ENCODE measurements at places on chromosomes 7 and 10.
A peak's percentile ranks its signal among the peaks of the same experiment; 100 is the strongest.

GRCh38 chr10:76024460-76025123 lies 593.2 kb downstream of the LRMDA start:
- no peak for DNase-seq

DNA sequence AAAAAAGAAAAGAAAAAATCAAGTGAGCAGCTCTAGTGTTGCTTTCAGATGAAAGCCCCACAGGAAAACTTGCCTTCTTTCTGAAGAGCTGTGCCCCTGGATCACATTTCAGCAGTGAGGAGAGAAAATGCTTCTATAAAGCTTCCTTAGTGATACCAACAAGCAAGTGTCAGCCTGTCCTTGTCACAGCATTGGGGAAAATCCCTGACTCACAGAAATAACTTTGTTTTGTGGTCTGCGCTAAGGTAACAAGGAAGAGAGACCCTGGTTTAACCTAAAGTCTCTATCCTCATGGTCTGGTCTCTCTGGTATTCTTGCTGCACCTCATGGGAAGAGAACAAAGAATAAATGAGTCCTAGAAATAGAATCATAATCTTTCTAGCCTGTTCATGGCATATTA lies 885.2 kb upstream of the SORCS1 start:
- no peak for DNase-seq

DNA sequence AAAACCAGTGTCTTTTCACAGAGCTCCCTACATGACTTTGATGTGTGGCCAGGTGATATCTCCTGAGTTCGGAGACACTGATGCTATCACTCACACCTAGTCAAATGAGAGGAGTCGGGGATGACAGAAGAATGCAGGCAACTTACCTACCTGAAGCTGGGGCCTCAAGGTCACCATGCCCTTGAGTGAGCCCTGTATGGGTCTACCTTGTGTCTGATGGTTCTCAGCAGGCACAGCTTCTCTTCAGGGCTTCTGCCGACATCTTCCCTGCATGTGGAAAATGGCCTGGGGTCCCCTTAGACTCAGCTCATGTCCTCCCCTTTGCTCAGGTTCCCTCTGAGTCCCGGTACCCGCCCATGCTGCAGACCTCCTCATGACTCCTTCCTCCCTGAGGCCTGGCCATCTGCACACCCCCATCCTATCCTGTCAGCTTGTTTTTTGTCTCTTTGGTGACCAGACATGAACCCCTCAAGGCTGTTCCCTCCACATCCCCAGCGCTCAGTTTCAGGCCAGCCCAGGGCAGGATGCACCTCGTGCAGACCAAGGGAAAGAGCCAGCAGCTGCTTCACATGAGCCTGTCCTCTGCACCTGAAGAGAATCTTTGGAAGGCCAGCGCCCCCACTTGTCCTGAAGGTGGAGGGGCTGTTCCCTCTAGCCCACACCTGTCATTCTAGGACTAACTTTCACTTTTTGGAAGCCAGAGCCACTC lies 74.6 kb upstream of the GDF10 start:
- no peak for DNase-seq

DNA sequence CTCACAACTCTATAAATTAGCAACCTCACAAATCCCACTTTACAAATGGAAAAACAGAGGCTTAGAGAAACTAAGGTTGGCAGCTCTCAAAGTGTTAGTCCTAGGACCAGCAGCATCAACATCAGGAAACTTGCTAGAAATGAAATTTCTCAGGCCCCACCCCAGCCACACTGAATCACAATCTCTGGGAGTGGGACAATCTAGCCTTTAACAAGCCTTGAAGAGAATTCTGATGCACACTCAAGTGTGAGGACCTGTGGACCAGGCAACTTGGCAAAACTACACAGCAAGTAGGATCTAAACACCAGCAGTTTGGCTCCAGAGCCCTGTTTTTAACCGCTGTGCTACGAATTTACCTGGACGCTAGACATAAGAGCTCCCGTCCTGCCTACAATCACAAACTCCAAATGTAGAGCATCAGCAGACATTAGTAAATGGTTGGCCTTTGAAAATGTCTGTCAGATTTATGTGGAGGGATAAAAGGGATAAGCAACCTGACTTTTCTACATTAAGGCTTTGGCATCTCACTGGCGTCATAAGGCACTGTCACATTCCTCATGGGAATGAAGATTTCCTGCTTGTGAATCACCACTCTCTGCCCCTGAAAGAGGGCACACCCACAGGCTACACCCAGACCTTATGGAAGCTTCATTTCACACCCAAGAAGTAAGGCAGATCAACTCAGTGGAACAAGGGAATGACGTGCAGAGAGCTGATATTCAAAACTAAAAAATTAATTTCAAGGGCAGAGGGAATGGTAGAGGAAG lies 34.5 kb downstream of the PPP1R3C start:
- no peak for DNase-seq

- DNase-seq, result no peak
Observed at GRCh38 chr7:11315666-11316258, 342.1 kb downstream of the PHF14 start.

- DNase-seq, result no peak
Observed at GRCh38 chr7:110779339-110779738, 311.6 kb upstream of the LRRN3 start.

- no peak for DNase-seq
Observed at GRCh38 chr7:17706275-17706674, 234.0 kb downstream of the SNX13 start.

DNA sequence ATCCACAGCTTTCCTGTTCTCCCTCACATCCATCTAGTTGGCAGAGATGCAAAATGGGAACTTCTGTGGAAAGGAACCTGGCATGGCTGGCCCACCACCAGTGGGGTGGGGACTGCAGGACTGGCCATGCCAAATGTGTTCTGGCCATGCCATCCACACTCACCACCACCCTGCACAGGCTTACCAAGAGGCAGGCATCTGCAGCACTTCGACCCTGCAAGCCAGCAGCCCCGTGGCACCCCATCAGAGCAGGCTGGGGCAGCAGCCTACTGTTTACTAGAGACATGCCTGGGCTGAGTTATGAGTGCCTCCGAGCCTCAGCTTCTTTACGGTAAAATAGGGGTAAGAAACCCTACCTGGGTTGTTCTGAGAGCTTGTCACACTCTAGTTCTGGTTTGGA lies 313.1 kb downstream of the PLXNA4 start:
- DNase-seq, result no peak

DNA sequence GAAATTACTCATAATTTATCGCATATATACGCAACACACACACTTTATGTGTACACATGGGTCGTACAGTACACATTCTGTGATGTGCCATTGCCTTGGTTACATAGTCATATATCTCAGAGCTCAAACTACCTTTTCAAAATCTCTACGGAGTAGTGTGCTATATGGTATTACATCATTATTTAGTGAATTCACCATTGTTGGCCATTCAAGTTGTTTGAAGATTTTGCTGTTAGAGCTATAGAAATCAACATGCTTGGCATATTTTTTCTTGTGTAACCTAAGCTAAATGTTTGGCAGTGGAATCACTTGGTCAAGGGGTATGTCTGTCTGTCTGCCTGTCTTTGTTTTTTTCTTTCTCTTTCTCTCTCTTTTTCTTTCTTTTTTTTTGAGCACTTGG lies 42.0 kb upstream of the MMD2 start:
- DNase-seq, result no peak

DNA sequence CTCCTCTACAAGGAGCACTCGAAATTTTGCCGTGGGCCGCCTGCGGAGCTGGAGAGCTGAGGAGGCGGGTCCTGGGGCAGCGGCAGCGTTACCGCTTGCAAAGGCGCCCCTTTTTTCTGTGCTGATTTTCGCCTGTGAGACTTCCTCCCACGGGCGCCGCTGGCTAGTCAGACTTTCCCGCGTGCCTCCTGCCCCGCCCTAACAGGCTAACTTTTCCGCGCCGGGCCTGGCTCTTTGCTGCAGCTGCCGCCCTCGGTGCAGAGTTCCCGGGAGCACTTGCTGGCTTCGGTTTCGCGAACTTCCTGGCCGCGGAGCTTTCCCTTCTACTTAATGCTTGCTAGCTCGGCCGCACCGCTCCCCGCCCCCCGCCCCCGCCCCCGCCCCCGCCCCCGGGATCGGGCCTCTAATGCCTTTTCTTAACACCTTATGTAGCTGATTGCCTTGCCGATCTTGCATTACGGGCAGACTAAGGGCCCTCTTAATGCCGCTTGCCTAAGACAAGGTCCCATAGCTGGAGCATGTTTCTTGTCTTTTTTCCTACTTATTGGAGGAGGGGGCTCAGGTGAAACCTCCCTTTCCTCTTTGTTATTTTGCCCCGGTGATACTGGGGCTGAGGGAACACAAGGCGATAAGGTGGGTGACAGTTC lies 37.9 kb upstream of the RASGEF1A start:
- peak; percentile 26 for DNase-seq

GRCh38 chr7:101915000-101915399 lies 97.6 kb downstream of the CUX1 start:
- no peak for DNase-seq

GRCh38 chr10:93473804-93474472 lies 8.2 kb downstream of the MYOF start:
- DNase-seq, result no peak

GRCh38 chr7:100540073-100540723 lies 1.2 kb downstream of the AGFG2 start:
- DNase-seq, result no peak

- DNase-seq, result no peak
Observed at GRCh38 chr10:110411047-110411410, 86.7 kb upstream of the DUSP5 start.

- DNase-seq, result peak; percentile 28
Observed at GRCh38 chr7:5702876-5703571, 78.4 kb downstream of the RNF216 start.

DNA sequence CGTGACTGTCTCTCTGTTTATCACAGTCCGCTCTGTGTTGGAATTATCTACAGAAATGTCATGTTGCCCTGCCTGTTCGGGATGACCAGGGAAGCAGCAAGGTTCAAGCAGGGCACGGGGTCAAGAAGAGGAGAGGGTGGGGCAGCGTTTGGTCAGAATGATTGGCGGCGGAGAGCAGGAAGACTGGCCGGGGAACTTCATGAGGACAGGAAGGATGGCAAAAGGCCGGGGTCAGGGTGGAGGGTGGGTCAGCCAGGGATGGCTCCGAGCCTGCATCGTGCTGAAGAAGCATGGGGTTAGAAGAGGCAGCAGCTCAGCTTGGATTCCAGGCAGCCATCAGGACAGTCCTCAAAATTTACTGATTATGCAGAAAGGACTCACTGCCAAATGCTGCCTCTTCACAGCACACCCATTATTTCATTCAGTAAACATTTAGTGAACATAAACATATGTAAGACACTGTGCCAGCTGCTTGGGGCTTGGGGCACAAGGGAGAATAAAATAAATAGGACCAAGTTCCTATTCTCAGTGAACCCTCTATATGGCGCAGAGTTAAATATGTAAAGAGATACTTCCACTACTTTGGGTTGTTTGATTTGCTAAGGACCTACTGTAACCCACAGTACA lies 42.8 kb downstream of the WNT2 start:
- no peak for DNase-seq

GRCh38 chr10:50884302-50884701 lies 1.1 kb downstream of the A1CF start:
- no peak for DNase-seq

DNA sequence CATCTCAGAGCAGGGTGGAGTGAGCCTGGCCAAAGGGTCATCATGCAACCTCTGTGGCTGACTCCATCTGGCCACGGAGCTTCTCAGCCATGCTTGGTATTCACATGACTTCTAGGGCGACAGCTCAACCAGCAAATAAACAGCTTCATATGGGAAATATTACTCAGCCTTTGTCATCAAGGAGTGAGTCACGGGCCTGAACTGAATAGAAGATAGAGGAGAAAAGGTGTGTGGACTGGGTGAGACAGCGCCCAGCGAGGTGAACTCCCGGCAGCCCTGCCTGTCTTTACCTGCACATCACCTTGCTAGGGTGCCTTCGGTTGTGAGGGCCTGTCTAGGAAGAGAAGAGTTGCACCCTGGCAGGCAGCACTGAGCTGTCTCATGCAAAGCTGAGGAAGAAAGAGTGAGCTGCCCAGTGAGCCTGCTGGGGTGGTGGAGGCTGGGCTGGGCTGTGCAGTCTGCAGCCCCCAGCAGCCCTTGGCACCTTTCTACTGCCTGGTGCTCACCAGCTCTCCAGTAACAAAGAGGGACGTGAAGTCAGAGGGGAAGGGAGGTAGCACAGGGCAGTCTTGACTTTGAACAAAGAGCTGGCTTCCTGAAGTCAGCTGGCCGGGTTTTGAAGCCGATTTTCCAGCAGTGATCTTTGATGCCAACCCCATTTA lies 114.2 kb downstream of the EGFR start:
- no peak for DNase-seq

DNA sequence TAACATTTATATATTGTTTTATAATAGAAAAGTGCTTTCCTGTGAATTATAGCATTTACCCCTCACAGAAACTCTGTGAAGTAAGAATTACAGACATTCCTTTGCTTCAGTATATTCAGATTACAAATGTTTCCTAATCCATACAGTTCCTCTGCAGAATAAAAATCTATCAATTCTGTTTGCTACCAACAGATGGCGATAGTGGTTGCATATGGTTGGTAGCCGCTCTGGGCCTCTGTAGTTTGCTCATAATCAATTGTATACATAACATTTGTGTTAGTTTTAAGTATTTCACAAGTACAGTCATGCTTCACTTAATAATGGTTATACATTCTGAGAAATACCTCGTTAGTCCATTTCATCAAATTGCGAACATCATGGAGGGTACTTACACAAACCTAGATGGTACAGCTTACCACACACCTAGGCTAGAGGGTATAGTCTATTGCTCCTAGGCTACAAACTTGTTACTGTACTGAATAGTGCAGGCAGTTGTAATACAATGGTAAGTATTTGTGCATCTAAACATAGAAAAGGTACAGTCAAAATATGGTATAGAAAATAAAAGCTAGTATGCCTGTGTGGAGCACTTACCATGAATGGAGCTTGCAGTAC lies 94.4 kb upstream of the STEAP4 start:
- peak; percentile 24 for DNase-seq

DNA sequence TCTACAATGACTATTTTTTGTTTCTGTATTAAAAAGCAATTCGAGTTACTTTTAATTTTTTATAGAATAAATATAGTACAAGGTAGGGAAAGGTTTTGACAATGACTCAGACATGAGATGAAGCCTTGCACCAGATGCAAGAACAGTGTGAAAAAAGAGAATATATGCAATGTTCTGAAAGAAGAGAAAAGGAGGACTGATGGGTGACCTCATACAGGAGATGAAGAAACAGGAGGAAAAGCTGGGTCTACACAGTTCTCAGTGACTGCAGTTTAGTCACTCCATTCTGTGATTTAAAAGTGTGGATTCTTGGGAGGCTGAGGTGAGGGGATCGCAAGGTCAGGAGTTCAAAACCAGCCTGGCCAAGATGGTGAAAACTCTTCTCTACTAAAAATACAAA lies 38.3 kb upstream of the YAE1 start:
- DNase-seq, result no peak

GRCh38 chr7:7159063-7159658 lies 23.2 kb upstream of the C1GALT1 start:
- peak; percentile 30 for DNase-seq
